ENCODE measurements at places on chromosomes 11 and 22. TPM values are rescaled to one million over a fixed set of nuclear protein-coding genes. Genes with fewer than 3 reads are reported as not detected.
A peak's percentile ranks its signal among the peaks of the same experiment; 100 is the strongest.

Gene SEC14L6
- total RNA-seq: not detected

Gene SYT13
- 23.4 TPM for total RNA-seq

Gene RAG1
- total RNA-seq: 0.47 TPM

Gene OR51E1
- 0.22 TPM for total RNA-seq

- peak; percentile 33 for DNase-seq
These were observed 1.2 kb downstream of the MSANTD2 start for GRCh38 chr11:124798991-124799347.

- DNase-seq: no peak
These were observed 14.9 kb downstream of the DCPS start for GRCh38 chr11:126318574-126319373.

GRCh38 chr11:117528097-117528721 lies 200.6 kb downstream of the CEP164 start:
- no peak for DNase-seq

DNA sequence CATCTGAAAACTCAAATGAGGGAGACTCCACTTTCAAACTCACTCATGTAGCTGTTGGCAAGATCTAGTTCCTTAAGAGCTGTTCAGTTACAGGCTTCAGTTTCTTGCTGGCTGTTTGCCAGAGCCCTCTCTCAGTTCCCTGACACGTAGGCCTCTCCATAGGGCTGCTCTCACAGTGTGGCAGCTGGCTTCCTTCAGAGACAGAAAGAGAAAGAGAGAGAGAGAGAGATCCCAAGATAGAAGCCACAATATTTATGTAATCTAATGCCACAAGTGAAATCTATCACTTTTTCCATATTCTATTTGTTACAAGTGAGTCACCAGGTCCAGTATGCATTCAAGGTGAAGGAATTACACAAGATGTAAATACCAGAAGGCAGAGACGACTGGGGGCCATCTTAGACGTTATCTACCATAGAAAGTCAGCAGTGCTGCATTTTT lies 168.8 kb downstream of the RCN1 start:
- DNase-seq: no peak

DNA sequence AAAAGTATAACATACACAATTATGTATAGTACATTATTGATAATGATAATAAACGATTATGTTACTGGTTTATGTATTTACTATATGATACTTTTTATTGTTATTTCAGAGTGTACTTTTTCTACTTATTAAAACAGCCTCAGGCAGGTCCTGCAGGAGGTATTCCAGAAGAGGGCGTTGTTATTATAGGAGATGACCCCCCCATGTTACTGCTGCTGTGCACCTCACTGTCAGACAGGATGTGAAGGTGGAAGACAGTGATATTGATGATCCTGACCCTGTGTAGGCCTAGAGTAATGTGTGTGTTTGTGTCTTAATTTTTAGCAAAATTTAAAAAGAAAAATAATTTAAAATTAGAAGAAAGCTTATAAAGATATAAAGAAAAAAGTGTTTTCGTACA lies 57.6 kb downstream of the REXO2 start:
- DNase-seq: no peak

All from colonic mucosa (tissue), 4 donors.